ENCODE measurements at places on chromosomes 13 and 19.

DNA sequence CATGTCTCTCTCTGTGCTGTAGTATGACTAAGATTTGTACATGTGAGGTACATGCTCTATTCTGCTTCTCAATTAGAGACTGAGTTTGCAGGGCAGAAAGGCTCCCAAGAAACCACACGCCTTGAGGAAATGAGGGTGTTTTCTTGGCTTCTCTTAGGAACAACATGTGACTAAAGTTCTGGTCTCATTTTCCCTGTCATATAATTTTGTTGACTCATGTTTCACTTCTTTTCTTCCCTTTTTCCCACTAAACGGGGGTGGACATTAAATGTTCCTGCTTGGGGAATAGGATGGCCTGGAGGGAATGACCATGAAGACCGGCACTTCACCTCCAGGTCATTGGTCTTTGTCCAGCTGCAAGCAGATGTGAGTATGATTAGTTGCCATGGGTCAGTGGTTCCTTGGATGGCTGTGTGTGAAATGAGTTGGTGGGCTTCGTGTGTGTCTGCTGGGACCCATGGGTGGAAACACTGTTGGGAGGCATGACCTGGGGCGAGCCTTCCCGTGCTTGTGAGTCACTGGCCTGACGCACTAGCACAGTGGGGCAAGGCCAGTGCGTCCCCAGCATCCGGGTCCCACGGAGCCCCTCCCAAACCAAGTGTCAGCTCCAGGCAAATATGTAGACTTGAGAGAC is 56.6 kb downstream of the COL4A1 start:
- no peak for DNase-seq

GRCh38 chr13:110341445-110342244 is 34.6 kb downstream of the COL4A2 start:
- no peak for DNase-seq

GRCh38 chr13:19561585-19561984 is 253 bp upstream of the TPTE2 start:
- DNase-seq: no peak

- no peak for DNase-seq
Measured at GRCh38 chr19:45687599-45687998, 4.2 kb downstream of the SNRPD2 start.

DNA sequence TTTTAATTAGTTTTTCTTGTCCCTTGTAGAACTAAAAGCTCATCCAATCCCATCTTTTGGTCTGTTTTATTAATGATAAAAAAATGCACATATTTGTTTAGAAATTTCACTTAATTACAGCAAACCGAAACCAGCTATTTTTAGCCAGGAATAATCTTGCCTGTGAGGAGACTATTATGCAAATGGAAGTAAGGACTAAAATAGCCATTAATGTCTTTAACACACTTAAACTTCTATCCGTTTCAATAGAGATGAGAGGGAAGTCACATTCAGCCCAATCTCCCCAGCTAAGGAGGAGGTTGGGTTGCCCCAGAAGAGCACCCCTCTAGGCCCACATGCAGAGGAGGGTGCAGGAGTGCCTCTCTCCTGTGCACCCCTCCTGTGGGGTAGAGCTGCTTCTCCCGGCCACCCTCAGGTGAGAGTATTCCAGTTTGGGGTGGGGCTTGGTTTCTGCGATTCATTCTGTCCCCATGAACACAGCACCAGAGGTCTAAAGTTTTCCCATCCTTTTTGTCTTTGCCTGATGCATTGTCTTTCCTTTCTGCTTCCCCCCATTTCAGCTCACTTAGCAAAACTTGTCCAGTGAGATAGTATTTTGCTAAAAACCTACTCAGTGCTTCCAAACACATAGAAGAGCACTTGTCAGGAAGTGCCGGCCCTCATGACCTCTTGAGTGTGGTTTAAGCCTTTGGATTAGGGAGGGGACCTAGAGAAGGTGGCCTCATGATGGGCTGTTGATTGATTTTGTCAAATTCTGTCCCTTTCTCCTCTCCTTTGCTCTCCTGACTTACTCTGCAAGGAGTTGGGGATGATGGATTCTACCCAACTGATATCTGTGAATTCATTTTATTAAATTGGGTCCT is 28.2 kb downstream of the FGF9 start:
- no peak for DNase-seq

DNA sequence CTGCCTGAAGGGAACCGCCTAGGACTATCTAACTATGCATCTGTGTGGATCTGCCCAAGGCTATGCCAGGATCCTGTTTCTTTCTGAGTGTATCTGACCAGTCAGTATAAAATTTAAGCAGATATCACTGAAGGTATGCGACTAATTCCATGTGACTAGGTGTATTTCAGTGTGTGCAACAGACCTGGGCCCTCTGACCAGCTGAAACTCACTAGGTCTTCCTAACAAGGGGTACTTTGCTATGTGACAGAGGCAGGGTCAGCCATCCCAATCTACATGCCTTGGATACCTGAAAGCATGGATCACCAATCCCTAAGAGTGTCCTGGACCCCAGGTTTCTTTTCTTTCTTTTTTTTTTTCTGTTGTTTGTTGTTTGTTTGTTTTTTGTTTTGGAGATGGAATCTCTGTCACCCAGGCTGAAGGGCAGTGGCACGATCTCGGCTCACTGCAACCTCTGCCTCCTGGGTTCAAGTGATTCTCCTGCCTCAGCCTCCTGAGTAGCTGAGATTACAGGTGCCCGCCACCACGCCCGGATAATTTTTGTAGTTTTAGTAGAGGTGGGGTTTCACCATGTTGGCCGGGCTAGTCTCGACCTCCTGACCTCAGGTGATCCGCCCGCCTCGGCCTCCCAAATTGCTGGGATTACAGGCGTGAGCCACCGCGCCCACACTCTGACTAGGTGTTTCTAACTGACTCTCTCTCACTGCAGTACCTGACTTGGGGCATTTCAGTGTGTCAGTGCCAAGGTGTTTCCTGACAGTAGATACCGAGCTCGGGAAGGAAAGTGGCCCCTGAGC is 43.5 kb downstream of the FCGBP start:
- DNase-seq: no peak

DNA sequence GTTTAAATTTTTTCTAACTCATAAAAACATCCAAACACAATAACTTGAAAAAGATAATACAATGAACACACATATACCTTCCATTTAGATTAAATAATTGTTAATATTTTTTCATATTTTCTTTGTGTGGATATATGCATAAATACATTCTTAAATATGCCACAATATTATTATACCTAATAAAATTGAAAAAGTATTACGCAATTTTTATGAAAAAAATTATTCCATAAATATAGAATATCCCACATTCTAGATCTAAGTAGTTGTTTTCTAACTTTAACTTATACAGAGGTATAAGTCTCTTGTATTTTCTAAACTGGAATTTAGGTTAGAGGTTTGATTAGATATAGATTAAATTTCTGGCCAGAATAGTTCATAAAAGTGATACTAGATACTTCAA is 34.3 kb downstream of the POU4F1 start:
- no peak for DNase-seq

GRCh38 chr19:39032063-39032918 is at the start of gene FBXO27:
TSS of gene FBXO27 (minus strand) at chr19:39032549. CDS start at chr19:39032227, 322 bp downstream.
- DNase-seq: no peak

- DNase-seq: no peak
Measured at GRCh38 chr19:35294859-35295791, 3.2 kb downstream of the MAG start.

GRCh38 chr19:3986260-3987041 is 1.2 kb upstream of the EEF2 start:
- DNase-seq: no peak

GRCh38 chr13:66835040-66835628 is 395.0 kb downstream of the PCDH9 start:
- DNase-seq: no peak

GRCh38 chr19:48480183-48480557 is 11.0 kb downstream of the CYTH2 start:
- no peak for DNase-seq

DNA sequence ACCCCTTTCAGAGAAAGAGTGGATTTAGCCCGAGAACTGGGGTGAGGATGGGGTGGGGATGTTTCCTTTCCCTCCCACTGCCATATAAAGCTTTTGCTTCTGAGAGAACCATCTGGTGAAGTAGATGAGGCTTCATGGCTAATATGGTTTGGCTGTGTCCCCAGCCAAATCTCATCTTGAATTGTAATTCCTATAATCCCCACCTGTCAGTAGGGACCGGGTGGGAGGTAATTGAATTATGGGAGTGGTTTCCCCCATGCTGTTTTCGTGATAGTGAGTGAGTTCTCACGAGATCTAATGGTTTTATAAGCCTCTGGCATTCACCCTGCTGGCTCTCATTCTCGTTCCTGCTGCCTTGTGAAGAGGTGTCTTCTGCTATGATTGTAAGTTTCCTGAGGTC is 270.9 kb downstream of the LMO7 start:
- DNase-seq: no peak

- DNase-seq: no peak
Measured at GRCh38 chr19:16244091-16244490, 46.4 kb downstream of the AP1M1 start.

DNA sequence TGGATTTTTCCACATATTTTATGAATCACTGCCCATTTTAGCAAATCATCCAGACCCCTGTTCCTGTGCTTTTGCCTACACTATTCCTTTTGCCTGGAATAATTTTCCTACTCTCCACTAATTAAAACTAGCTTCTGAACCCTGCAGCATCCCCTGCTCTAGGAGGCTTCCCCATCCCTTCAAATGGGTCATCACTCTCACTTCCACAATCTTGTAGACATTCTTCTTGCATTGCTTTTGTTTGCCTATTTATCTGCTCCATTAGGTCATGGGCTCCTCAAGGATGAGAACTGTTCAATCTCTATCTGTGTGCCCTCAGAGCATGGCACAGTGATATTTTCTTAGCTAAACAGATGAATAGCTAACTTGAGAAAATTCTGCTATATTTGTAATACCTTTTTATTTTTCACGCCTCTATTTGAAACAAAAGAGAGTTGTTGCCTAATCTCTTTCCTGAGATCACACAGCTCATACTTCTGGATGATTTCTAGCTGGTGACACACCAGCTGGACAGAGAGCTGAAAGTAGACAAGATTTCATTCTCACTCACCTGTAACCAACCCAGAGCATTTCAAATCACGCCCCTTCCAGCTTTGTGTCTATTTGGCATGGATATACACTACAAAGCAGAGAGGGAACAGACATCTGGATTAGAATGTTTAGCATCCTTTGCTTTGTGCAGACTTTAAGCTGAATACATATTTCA is 466.0 kb downstream of the FOXO1 start:
- no peak for DNase-seq

GRCh38 chr13:99916366-99917103 is 55.0 kb downstream of the ZIC5 start:
- no peak for DNase-seq

GRCh38 chr13:80048802-80049201 is 292.1 kb downstream of the SPRY2 start:
- no peak for DNase-seq

- no peak for DNase-seq
Measured at GRCh38 chr13:94859278-94859691, 146.9 kb upstream of the SOX21 start.

DNA sequence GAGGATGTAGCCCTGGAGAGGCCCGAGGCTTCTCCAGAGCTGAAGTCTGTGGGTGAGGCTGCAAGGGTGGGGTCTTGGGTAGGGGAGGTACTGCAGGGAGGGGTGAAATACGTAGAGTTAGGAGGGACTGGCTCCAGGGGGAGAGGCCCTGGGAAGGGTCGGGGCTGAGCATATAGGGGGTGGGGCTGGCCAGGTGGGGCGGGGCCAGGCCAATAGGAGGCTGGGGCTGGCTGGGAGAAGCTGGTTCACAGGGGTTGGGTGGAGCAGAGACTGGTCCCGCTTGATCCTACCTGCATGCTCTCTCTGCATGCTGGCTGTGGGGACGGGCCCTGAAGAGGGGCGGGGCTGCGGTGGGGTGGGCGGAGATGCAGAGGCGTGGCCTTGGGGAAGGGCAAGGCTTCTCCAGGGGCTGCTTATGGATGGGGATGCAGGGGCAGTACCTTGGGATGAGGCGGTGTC is 51.9 kb downstream of the CELF5 start:
- DNase-seq: no peak

DNA sequence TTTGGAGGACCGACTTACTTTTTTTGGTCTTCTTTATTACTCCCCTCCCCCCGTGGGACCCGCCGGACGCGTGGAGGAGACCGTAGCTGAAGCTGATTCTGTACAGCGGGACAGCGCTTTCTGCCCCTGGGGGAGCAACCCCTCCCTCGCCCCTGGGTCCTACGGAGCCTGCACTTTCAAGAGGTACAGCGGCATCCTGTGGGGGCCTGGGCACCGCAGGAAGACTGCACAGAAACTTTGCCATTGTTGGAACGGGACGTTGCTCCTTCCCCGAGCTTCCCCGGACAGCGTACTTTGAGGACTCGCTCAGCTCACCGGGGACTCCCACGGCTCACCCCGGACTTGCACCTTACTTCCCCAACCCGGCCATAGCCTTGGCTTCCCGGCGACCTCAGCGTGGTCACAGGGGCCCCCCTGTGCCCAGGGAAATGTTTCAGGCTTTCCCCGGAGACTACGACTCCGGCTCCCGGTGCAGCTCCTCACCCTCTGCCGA is 409 bp downstream of the FOSB start:
- DNase-seq: no peak

GRCh38 chr13:24922387-24922744 is 158.4 kb downstream of the RNF17 start:
- no peak for DNase-seq

DNA sequence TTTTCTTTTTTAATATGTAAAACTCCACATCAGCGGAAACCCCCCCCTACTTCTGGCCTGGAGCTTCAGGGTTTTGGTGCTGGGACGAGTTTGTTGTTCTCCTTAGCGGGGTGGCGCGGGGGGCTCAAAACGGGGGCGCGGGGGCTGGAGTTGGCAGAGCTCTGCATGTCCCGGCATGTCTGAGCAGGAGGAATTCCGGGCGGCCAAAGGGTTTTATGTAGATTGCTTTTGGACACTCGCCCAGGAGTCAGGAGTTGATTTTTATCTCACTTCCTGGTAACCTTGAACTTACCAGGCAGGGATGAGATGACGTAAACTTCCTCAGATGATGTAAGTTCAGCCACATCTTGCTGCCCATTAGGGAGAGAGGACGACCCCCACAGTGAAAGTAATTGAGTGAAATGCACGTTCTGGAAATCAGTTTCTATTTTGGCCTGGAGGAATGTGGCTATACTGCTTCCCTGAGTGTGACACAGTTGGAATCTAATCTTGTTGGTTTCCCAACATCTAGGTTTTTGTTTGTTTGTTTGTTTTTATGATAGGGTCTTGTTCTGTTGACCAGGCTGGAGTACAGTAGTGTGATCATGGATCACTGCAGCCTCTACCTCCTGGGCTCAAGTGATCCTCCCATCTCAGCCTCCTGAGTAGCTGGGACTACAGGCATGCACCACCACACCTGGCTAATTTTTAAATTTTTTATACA is 21.0 kb upstream of the GDF15 start:
- DNase-seq: no peak

GRCh38 chr19:35342430-35342829 is 5.3 kb upstream of the FFAR1 start:
- DNase-seq: no peak

DNA sequence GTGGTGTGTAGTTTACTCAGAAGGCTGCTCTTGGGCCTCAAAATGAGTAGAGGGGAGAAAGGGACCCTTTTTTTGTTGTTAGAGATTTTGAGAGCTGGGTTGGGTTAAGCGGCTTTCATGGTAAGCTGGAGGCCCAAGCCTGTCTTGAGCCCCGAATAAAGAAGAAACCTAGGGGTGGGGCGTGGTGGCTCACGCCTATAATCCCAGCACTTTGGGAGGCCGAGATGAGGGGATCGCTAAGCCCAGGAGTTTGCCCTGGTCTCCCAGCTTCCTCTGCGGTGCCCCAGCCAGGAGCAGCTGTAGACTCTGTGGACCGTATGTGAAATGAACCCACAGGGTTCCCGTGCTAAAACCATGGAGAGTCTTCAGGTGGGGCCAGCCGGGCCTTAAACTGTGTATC is 56.1 kb downstream of the KDM4B start:
- no peak for DNase-seq
